ENCODE measurements at places on chromosomes 16 and 17.
A peak's percentile ranks its signal among the peaks of the same experiment; 100 is the strongest.

- no peak for DNase-seq
Measured at GRCh38 chr17:51684214-51684613, 423.9 kb downstream of the UTP18 start.

DNA sequence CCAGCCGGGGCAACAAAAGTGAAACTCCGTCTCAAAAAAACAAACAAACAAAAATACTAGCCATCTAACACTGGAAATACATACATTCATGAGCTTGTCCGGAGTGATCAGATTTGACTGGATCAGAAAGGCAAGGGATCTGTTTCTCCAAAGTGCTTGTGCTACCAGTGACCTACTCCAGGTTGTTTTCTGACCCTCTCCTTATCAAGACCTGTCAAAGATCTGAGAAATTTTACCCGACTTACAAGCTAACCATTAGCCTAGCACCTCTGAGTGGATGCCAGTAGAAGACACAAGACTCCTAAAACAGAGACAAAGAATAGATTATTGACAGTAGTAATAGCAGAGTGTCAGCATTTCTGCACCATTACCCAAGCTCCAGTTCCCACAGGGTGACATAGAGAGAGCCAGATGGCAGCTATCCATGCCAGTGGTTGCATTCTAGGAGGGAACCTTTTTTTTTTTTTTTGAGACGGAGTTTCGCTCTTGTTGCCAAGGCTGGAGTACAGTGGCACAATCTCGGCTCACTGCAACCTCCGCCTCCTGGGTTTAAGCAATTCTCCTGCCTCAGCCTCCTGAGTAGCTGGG is 9.8 kb downstream of the ASPA start:
- no peak for DNase-seq

DNA sequence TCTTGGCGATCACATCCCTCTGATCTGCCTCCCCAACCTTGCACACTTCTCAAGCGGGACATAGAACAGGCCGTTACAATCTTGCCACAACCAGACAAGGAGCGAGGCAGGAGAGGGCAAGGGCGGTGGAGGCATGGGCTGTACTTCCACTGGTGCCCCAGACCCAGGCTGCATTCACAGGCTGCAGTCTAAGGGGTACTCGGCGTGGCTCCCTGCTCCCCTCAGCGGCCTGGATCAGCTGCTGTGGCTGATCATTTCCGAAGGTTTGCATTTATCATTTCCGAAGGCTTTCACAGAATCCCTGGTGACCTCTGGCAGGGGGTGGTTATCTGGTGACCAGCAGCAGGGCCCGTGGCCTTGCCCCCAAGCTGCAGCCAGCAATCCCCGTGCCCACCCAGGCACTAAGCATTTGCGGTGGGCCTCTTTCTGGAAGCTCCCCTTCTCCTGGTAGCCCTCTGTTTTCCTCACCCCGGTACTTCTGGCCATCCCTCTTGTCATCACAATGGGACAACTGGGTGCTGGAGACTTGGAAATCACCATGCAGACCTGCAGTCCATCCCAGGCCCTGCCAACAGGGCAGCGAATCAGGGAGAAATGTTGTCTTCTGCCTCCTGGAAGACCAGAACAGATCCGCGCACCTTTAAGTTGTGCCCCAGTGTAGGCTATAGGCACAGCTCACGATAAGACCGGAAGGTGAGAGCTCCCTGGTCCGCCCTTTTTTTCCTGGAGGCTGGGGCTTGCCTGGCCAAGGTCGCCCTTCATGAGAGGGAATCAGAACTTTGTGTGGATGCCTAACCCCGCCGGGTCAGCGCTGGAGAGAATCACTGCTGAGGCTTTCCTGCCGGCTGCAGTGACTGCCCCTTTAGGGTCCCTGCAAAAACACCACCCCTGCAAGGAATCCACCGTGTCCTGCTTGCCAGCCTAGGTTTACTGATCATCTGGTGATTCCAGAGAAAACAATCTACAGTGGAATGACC is 1739.1 kb downstream of the TP53TG3F start:
- no peak for DNase-seq

- no peak for DNase-seq
Measured at GRCh38 chr17:61466246-61466645, 14.0 kb downstream of the TBX4 start.

GRCh38 chr17:38444151-38444550 is 15.9 kb downstream of the ARHGAP23 start:
- DNase-seq = peak; percentile 43

DNA sequence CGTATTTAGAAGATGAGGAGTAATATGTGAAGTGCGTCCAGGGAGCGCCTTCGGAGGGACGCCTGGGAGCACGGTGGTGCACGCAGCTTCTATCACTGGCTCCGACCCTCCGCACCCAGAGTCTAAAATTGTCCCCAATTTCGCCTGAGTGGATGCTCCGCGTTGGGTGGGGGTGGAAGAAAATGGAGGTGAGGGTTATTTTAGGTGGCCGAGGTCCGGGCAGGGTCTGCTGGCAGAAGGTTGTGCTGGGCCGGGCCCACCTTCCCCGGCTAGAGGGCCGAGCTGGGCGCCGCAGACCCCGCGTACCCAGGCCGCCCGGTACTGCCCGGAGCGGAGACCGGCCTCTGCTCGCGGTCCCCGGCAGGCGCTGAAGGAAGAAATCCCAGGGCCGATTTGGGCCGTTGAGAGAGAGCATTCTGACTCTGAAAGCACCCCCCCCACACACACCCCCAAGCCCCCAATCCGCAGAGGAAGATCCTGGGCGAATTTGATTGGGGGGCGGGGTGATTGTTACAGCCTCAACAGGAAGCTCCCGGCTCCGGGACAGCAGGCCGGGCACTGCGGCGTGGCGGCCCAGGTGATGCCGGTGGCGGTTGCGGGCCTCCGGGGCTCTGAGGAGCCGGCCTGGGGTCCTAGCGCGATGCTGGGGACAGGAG is 3.0 kb downstream of the BAHCC1 start:
- no peak for DNase-seq

- DNase-seq = no peak
Measured at GRCh38 chr17:2835780-2836179, 39.5 kb downstream of the RAP1GAP2 start.

DNA sequence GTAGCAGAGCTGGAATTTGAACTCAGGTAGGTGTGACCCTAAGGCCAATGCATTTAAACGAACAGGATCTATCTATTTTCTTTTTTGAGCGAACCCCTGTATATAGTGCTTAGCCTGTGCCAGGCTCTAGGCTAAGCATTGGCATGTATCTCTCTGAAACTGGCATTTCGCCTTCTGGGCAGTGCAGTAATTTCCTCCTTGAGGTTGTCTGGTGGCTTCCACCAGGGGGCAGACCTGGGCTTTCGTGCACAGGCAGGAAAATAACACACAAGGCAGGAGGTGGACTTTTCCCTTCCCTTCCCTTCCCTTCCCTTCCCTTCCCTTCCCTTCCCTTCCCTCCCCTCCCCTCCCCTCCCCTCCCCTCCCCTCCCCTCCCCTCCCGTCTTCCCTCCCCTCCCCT is 34.4 kb upstream of the PRKCB start:
- peak; percentile 28 for DNase-seq

- no peak for DNase-seq
Measured at GRCh38 chr17:34579979-34580684, 750 bp downstream of the TMEM132E start.

GRCh38 chr16:4814046-4814445 is 11.6 kb upstream of the ROGDI start:
- DNase-seq = no peak

DNA sequence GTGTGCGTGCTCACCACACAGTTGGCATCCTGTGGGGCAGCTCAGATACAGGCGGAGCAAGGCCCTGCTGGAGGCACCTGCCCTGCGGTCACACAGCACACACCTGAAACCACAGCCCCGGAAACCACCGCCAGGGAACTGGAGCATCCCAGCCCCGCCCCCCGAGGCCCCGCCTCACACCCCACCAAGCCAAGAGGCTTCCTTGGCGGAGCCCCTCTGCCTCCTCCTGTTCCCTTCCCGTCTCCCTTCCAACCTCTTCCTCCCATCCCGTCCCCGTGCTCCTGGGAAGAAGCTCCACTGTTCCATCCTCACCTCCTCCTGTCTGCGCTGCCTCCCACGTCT is 205.5 kb downstream of the NTN1 start:
- no peak for DNase-seq

DNA sequence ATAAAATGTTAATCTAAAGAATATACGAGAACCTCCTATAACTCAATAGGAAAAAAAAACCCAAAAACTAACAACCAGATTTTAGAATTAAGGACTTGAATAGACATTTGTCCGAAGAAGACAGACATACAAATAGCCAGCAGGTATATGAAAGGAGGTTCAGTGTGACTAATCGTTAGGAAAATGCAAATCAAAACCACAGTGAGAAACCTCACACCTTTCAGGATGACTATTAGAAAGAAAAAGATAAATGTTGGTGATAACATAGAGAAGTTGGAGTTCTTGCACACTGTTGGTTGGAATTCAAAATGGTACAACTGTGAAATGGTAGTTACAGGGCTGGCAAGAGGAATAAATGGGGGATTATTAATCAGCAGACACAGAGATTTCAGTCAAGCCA is 339.0 kb downstream of the TMEM114 start:
- no peak for DNase-seq

- DNase-seq = no peak
Measured at GRCh38 chr17:31758646-31759045, 100.4 kb downstream of the COPRS start.

- peak; percentile 97 for DNase-seq
Measured at GRCh38 chr16:11133344-11133943, 122.6 kb downstream of the SOCS1 start.

DNA sequence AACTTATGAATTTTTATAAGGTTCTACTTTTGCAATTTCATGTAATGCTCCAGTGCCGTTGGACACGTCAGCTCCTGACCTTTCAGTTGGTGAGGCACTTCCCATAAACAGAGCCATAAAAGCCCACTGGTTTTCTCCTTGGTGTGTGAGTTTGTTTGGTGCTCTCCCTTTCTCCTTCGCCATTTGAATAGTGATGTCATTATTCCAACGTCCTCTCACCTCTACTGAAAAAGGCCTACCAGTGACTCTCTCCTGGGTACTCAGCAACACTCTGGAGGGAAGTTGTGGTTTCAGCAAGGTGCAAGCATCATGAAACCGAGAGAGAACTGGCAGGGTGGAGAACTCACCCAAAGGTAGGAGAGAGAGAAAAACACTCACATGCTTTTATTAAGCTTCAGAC is 29.6 kb upstream of the HNF1B start:
- peak; percentile 30 for DNase-seq

DNA sequence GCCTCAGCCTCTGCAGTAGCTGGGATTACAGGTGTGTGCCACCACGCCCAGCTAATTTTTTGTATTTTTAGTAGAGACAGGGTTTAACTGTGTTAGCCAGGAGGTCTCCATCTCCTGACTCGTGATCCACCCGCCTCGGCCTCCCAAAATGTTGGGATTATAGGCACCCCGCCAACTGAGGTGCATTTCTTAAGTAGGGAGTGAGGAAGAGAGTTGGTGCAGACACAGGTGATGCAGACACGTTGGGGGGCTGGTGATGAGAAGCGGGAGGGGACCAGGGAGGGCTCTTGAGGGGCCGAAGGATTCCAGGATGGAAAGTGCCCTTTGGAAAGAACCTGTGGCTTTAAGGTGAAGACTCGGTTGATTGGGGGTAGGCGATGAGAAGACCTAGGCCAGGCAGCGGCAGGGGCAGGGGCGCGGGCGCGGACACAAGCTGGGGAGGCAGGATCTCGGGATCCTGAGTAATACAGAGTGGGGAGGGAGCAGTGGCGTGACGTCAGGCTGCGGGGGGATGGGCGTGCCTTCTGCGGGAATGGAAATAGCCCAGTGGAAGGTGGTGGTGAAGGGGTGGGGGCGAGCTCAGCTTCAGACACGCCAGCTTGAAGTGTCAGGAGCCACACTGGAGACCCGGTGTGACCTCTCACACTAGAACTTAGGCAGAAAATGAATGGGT is 2.5 kb upstream of the ATP6V0C start:
- no peak for DNase-seq

DNA sequence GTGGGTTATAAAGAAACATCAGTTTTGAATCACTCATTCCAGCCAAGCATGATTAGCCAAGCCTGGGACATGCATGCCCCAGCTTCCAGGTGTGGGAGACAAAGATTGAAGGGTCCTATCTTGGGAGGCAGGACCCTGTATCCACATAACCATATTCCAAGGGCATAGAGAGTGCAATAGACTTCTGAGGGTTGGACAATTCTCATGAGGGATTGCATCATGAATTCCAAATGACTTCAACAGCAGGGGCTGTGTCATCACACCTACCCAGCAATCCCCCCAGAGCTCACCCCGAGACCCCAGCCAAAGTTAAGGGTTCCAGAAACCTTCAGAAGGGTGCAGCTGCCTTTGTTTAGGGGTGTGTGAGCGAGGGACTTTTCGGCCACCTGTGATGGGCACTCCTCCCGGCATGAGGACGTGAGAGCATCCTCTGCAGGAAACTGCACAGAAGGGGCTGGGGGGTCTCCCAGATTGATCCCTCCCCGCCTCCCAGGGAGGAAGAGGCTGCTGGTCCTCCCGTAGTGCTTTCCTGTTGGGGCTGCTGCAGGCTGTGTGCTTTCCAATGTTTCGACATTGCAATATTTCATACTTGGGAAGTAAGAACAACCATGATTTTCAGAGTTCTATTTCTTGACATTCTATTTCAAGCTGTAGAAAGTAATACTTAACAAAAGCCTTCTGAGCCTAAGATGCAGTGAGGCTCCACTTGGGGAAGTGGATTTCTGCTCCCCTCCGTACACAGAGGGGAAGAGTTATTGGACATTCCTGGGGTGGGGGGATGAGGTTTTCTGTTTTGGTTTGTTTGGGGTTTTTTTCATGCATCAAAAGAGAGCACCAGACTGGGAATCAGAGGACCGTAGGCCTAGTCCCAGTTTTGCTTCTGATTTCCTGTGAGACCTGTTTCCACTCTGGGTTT is 13.3 kb upstream of the PITPNM3 start:
- no peak for DNase-seq

DNA sequence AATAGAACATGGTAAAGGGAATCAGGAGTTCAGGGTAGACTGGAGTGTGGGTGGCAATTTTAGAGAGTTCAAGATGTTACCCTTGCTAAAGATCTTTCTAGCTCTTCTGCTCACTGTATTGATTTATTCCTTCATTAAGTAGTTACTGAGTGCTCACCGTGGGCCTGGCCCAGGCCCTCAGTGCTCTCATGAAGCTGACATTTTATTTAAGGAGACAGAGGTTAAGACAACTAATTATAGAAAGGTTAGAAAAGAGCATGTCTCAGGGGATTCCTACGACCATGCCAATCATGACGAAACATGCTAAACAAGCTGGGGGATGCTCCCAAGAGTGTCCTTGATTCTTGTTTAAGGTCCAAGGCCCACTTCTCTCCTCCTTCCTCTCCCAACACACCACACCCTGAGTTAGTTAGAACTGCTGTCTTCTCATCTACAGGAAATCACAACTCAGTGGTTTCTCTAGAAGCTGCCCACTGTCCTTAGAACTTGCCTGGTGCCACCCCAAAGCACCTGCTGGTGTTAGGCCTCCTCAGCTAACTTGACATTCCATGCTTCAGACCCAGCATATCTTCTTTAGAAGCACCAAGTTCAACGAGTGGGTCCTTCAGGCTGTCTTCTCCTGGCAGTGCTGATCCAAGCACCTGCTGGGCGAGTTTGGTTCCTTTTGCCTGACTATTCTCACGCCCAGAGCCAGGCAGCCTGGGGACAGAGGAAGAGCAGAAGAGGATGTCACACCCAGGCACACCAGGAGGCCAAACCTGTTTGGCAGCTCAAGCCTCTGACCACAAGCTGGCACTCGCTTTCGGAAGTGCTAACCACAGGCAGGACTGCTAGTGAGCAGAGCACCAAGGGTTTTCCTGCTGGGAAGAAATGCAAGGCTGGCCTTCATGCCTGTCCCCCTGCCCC is 79.0 kb downstream of the GAS7 start:
- no peak for DNase-seq

GRCh38 chr17:13316657-13317056 is 285.1 kb downstream of the HS3ST3A1 start:
- no peak for DNase-seq

GRCh38 chr16:64948056-64948455 is 173.8 kb downstream of the CDH11 start:
- no peak for DNase-seq

- peak; percentile 16 for DNase-seq
Measured at GRCh38 chr16:77599793-77600415, 122.4 kb upstream of the NUDT7 start.
